ENCODE measurements at places on chromosomes 2 and 18.

GRCh38 chr2:173087793-173088496, 12.3 kb downstream of the MAP3K20 start:
- no peak for DNase-seq

GRCh38 chr2:72182547-72182946, 34.9 kb upstream of the CYP26B1 start:
- DNase-seq, result no peak

- no peak for DNase-seq
Measured at GRCh38 chr2:237294460-237294859, 119.5 kb downstream of the COL6A3 start.

DNA sequence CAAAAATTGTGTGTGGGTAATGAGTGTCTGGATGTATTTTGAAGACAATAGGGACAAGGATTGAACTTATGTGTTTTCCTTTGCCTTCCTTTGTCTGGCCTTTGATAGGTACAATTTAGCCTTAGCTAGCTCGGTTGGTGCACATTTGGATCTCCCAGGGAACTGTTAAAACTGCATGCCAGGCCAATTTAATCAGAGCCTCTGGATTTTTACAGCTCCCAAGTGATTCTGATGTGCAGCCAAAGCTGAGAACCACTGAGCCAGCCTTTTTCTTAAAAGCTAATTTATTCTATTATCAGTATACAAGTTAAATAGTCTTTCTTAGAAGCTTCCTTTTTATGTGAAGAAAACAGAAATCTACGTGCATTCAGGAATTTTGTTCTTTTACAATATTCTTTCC, 25.0 kb downstream of the PLEK start:
- no peak for DNase-seq

DNA sequence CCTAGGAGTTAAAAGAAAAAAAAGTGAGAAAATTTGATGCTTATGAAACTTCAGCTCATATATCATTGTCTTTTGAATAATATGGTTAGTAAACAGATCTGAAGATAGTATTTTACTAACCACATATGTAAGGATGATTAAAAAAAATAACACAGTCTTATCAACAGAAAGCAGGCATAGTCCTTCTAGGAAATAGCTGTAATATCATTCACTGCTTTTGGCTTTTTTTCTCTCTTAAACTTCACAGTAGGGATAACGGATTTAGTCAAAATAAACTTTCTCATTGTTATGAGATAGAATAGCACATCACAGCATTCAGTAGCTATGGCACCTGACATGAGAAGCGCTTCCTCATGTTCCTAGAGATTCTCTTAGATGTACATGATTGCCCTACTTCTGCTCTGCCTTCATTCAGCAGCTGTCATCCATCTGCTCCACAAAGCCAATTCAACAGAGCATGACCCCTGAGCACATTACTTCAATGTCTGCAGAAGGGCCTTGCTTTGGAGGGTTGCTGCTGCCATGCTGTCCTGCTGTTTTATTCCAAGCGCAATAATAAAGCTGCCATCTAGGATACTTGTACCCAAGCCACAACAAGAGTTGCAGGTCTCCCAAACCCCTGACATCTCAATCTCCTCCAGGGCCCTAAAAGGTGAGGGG, 67.0 kb downstream of the TTC21B start:
- DNase-seq, result no peak

DNA sequence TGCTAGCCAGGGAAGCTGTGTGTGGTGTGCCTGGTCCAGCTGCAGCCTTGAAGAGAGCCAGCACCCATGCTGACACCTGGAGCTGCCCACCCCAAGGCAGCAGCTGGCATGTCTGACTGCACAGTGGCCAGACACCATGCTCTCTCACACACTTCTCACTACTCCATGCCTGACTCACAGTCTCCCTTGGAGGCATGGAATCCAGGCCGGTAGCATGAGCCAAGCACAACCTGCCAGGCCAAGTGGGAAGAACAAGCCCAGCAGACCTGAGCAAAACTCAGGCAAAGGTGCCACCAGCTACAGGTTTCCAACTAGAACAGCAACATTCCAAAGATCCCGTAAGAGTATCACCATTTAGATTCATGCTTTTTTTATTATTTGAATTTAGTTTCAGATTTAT, 625.3 kb upstream of the LRRTM4 start:
- no peak for DNase-seq

DNA sequence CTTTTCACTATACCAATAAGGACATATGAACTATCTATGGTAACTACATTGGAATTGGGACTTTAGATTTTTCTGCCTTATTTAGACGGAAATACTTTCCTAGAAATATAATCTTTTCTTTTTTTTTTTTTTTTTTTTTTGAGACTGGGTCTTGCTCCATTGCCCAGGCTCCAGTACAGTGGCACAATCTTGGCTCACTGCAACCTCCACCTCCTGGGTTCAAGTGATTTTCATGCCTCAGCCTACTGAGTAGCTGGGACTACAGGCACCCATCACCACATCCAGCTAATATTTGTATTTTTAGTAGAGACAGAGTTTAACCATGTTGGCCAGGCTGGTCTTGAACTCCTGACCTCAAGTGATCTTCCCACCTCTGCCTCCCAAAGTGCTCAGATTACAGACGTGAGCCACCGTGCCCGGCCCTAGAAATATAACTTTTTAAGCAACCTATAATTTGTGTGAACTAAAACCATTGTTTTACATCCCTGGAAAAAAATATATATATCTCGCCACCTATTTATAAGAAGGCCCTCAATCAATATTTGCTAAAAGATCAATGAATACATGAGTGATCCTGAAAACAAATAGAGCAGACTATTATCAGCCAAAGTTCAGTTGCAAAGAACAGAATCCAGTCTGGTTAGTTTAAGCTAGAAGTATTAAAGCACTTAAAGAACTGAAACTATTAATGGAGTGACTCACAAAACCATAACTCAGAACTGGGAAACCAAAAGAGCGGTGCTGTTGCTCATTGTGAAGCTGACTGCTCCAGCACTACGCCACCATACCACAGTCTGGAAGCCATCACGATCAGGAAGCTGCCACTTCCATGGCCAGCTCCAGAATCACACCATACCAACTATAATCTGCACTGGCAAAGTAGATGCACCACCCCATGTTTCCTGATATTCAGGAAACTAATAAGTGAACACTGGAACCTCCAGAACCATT, 8.4 kb upstream of the HNRNPLL start:
- DNase-seq, result no peak

DNA sequence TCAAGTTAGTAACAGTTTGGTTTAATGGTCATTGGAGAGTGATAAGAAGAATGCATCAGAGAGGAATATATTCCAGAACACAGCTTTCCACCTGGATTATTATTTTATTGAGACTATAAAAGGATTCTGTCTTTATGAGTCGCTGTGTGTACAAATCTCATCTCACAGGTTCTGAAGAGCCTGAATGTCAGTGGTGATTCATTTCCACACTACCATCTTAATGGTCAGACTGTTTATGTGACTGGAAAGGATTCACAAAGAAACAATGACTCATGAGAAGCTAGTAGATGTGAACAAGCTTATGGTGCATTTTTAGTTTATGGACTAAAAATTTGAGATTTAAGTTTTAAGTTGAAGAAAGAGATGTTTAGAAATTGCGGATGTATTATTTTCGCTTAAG, 685.4 kb upstream of the NRXN1 start:
- no peak for DNase-seq

DNA sequence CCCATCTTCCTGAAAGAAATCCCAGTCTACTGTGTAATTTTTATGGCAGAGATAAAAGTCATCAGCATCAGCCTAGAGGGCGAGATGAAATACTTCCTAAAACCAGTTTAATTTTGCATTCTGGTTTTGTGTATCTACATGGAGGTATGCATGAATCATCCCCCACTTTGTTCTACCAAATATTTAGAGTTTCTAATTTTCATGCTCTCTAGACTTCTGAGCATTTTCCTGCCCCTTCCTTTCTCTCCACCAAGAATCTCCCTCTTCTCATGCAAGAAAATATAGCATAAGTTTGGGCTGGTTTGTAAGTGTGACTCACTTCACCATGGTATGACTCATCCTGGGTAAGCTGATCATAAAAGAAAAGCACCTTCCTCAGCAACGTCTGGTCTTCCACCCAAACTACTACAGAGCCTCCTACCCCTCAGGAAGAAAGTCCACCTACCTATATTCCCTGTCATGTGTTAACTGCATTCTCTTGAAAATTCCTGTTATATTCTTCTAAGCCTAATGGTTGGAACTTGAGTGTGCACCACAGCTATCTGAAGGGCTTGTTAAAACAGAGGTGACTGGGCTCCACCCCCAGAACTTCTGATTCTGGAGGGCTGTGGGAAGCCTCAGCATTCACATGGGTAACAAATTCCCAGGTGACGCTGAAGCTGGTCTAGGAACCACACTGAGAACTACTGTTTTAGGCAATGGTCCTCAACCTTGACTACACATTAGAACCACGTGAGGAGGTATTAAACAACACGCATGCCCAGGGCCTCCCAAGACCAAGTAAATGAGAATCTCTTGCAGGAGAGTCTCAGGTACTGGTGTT, 37.4 kb upstream of the RAPGEF4 start:
- DNase-seq, result no peak

Measured in stimulated activated CD8-positive, alpha-beta memory T cell treated with anti-CD3 and anti-CD28 coated beads, Interleukin-4, amount 100 ng/mL, for 1 hour (primary cell).